Ecto neural progenitor cell (in vitro differentiated cells): ENCODE measurements at places on chromosomes 7 and 10.

- no peak for DNase-seq
These were observed 15.5 kb downstream of the CYTH3 start for GRCh38 chr7:6256677-6257535.

DNA sequence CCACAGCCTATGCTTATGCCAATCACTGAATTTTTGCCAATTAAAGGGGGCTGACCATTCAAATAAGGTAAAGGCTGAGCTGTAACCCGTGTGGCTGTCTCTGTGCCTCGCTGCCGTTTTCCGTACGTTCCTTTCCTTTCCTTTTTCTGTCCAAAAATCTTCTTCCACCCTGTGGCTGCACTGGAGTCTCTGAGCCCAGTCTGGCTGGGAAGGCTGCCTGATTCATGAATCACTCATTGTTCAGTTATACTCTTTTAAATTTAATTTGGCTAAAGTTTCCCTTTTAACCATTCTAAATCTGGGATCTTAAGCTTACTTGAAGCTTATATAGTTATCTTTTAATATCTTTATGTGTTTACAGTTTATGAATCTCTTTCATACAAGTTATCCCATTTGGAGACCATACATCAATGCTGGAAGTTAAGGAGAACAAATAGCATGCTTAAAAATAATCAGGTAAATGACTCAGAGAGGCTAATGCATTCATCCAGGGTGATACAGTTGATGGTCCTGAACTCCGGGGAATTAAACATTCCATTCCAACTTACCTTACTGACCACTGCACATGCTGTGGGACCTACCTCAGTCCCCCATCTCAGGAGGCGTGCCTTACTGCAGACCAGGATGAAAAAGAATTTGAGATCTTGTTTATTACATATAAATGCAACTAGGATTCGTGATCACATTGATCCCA is 385.3 kb upstream of the ADARB2 start:
- DNase-seq = no peak

GRCh38 chr10:4784667-4785333 is 41.2 kb upstream of the AKR1E2 start:
- no peak for DNase-seq

DNA sequence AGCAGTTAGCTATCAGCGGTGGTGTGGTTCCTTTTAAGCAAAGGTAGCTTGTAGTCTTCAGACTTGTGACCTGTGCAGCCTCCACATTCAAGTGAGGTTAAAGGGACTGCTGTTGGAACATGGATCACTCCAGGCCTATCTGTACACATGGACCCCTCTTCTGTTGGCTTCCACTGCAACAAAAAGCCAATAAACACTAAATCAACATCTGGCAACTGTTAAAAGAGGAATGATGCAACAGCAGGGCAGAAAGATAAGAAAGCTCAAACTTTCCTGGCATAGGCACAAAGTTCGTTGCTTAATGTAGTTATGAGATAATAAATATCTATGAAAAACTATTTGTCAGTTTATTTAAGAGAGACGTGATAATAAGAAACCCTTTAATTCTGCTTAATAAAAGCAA is 4.0 kb upstream of the MINPP1 start:
- DNase-seq = no peak

GRCh38 chr10:33492701-33493345 is 158.4 kb upstream of the NRP1 start:
- DNase-seq = no peak

DNA sequence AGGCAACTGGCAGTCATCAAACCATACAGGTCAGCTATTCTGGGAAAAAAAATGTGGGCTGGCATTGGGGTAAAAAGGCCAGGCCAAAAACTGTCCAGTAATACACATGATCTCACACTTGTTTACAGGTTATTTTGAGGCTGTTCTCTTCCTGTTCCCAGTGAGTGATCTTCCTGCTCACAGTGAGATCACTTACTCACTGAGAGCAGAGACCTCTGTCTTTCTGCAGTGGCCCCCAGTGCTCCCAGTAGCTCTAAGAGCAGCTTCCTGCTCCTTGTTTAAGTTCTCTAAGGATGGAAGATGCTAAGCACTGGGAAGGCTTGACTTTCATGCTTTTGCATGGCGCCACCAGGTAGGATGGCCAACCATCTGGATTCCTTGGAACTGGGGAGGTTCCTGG is 93.5 kb upstream of the KIAA1217 start:
- no peak for DNase-seq

DNA sequence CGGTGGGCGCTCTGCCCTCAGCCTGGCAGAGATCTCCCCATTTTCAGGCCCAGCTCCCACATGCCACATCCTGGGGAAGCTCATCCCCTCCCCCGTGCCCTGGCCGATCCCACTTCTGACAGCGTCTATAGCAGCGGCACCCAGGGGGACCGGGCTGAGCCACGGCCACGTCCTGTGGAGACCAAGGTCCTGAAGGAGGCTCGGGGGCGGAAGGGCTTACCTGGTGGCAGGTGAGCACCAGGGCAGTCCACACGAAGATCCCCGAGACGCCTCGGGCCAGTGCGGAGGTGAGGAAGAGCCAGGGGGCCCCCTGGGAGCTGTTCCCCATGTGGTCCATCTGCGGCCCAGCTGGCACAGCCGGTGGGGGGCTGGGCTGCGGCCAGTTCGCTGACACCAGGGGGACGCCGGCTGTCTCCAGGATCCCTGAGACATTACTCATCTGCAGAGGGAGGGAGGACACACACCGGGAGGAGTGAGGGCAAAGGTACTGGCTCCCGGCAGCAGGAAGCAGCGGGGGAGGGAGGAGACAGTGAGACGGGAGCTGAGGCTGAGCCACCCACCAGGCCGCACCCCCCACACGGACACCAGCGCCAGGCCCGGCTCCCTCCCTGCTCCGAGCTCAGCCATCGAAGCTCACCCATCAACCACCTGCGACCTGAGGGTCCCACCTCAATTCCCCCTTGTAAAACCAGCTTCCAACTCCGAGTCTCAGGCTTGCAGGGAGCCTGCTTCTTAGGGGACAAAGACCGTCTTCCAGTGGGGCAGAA is 776 bp downstream of the TMEM184A start:
- no peak for DNase-seq

DNA sequence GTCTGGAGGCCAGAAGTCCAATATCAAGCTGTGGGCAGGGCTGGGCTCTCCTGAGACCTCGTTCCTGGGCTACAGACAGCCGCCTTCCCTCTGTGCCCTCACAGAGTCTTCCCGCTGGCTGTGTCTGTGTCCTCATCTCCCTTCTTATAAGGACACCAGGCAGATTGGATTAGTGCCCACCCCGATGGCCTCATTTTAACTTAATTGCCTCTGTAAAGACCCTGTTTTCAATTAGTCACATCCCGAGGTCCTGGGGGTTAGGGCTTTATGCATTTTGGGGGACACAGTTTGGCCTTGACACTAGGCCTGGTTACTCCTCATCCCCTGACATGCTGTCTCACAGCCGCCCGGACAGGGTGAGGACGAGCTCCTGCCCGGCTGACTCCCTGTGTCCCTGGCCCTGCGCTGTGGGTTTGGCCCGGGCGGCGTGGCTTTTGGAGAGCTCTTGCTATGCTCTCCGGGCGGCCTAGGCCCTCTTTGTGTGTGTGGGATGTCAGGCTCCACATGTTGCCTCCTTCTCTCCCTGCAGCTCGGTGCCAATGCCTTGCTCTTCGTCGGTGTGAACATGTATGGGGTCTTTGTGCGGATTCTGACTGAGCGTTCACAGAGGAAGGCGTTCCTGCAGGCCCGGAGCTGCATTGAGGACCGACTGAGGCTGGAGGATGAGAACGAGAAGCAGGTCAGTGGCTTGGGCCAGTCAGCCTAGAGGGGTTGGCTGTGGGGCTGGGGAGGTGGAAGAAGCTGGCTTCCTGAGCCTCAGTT is 18.2 kb downstream of the ADCY1 start:
- peak; percentile 32 for DNase-seq

DNA sequence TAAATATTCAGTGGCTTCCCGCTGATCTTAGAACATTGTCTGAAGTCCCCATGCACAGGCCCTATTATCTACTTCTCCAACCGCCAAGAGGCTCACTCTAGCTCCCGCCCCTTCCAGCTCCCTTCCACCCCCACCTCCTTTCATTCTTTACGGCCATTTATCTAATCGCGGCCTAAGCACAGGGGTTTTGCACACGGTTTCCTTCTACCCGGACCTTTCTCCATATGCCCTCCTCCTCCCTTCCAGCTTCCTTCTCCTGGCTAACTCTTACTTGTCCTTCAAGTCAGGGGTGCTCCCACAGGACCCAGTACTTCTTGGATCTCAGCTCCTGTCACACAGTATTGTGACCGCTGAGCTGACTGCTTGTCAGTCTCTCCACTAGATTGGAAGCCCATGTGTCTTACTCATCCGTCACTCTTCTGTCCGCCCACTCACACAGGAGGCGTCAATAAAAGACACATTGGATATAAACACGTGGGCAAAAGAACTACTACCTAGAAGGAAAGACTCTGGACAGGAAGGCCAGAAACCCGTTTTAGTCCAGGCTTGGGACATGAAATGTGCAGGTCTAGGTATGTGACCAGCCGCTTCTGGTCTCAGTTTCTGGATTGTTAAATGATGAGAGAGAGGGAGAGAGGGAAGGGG is 20.2 kb upstream of the HPS1 start:
- DNase-seq = no peak

- no peak for DNase-seq
These were observed 15.2 kb downstream of the FAM24B start for GRCh38 chr10:122864194-122864592.
